ENCODE measurements at places on chromosomes 4 and X.

DNA sequence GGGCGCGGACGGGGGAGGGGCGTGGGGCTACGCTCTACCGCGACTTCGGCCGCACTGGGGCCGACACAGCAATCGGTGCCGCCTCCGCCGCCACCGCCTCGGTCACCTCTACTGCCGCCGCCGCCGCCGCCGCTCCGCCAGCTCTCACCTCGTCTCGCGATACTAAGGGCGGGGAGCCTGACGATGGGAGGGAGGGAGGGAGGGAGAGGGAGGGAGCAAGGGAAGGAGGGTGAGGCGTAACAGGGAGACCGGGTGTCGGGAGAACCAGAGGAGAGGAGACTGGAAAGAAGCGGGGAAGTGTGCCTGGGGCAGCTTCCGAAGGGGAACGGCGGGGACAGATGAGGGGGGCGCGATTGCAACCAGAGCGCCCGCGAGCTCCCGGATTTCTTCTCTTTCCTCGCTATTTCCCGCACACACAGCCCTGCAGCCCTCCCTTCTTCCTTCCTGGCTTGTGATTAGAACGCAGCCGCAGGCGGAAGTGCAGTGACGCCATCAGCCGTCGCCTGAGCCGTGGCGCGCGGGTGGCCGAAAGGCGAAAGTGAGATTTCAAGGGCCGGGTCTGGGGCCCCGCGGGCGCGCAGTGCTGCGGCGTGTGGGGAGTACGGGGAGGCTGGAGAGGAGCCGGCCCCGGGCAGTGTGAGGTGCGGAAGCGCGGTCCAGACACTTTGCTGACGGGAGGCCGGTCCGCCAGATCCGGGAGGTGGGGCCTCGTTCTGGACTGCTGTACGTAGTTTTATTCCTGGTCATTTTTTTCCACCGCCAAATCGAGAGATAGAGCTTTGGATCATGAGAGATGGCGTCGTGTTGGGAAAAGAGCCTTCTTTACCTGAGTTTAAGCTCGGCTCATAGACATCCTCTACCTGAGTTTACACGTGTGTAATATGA, at the start of gene ANKRD17:
TSS of gene ANKRD17 (minus strand) at position 113 of the 885 bp plus-strand sequence. CDS start 130 bp downstream, outside the sequence.
- peak within 1 kb of the TSS; percentile 99 for H3K4me3 ChIP-seq
- peaks cover 27% of the 10 kb centered on the region for H3K36me3 ChIP-seq
- peak; percentile 79 for DNase-seq
- peaks cover 58% of the 10 kb centered on the region for H3K4me1 ChIP-seq

DNA sequence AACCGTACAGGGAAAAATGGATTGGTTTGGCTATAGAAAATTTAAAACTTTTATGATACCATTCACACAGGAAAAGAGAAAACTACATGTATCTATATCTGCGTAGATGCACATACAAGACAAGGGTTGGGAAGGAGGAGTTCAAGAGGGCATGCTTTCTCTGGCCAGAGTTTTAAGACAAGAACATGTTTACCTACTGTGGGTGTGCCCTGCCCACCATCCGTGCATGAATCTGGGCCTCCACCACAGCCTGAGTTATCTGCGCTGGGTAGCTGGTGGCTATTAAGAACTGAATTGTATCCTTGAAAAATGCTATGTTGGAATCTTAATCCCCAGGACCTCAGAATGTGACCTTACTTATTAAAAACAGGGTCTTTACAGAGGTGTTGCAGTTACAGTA, 151.6 kb downstream of the AASDH start:
- no peak overlapping the region for H3K27ac ChIP-seq
- no peak for DNase-seq
- no peak overlapping the region for H3K4me3 ChIP-seq
- H3K27me3 ChIP-seq = peaks cover 31% of the 10 kb centered on the region
- H3K36me3 ChIP-seq = no peaks in the 10 kb centered on the region
- H3K4me1 ChIP-seq = no peaks in the 10 kb centered on the region

GRCh38 chr4:5168891-5169290, 117.6 kb downstream of the STK32B start:
- H3K4me1 ChIP-seq = no peaks in the 10 kb centered on the region
- H3K27me3 ChIP-seq = peaks cover 23% of the 10 kb centered on the region
- no peak overlapping the region for H3K4me3 ChIP-seq
- H3K27ac ChIP-seq = no peak overlapping the region

GRCh38 chr4:48667148-48667547, 112.9 kb downstream of the FRYL start:
- H3K27ac ChIP-seq = no peak overlapping the region
- peaks cover 6% of the 10 kb centered on the region for H3K36me3 ChIP-seq
- no peak for DNase-seq
- no peaks in the 10 kb centered on the region for H3K27me3 ChIP-seq

- no peak overlapping the region for H3K4me3 ChIP-seq
- H3K27me3 ChIP-seq = no peaks in the 10 kb centered on the region
- H3K27ac ChIP-seq = no peak overlapping the region
- H3K4me1 ChIP-seq = no peaks in the 10 kb centered on the region
Observed at GRCh38 chr4:92235731-92236130, 68.0 kb upstream of the GRID2 start.

DNA sequence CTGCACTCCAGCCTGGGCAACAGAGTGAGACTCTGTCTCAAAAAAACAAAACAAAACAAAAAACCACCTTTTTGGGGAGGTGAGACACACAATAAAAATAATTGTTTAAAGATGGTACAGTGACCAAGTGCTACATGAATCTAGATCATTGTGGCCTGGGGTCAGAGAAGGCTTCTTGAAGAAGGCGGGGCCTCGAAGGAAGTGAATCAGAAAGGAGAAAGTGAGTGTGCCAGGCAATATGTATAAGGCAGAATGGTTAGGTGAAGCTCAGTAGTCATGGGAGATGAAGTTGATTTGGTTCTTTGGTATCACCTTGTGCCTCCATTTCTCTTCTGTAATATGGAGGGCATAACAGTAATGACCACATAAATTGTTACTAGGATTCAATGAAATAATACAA, 58.9 kb downstream of the DOCK11 start:
- no peaks in the 10 kb centered on the region for H3K27me3 ChIP-seq
- H3K36me3 ChIP-seq = peaks cover 30% of the 10 kb centered on the region
- H3K27ac ChIP-seq = peak overlapping the region; percentile 59

DNA sequence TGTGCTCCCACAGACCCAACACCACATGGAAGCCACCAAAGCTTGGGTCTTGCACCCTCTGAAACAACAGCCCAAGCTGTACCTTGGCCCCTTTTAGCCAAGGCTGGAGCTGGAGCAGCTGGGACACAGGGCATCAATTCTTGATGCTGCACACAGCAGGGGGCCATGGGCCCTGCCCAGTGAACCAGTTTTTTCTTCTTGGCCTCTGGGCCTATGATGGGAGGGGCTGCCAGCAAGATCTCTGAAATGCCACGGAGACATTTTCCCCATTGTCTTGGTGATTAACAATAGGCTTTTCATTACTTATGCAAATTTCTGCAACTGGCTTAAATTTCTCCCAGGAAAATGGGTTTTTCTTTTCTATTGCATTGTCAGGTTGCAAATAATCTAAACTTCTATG, 49.0 kb downstream of the SPANXA2 start:
- no peak overlapping the region for H3K4me3 ChIP-seq
- H3K27ac ChIP-seq = no peak overlapping the region
- no peaks in the 10 kb centered on the region for H3K36me3 ChIP-seq

DNA sequence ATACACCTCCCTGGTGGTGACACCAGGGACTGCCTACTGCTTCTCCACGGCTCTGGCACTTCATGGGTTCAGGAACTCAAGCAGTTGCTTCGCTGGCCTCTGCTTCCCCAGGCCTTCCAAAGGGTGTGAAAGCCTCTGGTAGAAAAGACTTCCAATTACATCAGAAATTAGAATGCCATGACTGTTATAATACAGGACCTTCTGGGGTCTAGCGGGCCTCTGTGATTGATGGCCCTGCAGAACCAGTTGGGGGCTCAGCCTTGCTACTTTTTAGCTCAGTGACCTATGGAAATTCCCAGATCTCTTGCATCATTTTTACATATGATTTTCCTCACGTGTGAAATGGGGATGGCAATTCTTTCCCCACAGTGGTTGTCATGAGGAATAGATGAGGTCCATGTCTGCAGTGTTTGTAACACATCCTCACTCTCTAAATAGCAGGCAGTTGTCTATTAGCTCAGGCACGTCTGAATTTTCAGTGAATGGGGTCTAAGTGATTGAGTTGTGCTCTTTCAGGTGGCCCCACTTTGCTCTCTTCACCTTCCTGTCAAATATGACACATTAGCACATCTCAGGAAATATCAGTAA, 198.3 kb downstream of the STIM2 start:
- no peak overlapping the region for H3K27ac ChIP-seq
- no peaks in the 10 kb centered on the region for H3K4me1 ChIP-seq
- H3K36me3 ChIP-seq = peaks cover 2% of the 10 kb centered on the region
- DNase-seq = no peak
- H3K27me3 ChIP-seq = peaks cover 52% of the 10 kb centered on the region
- H3K4me3 ChIP-seq = no peak overlapping the region

DNA sequence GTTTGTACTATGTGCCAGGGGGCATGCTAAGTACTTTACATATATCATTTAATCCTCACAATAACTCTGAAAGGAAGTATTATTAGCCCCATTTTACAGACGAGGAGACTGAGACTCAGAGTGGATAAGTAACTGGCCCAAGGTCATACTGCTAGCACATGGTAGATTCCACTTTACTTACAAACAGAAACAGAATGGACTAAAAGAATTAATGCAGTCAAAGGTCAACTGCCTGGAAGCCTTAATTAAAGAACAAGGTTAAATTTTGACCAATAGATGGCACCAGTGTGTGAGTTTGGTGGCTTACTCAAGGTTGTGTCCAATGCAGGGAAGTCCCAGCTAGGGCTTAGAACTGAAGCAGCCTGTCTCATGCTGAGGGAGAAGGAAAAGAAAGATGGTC, 4.7 kb downstream of the RIPPLY1 start:
- H3K36me3 ChIP-seq = no peaks in the 10 kb centered on the region
- H3K4me1 ChIP-seq = no peaks in the 10 kb centered on the region

DNA sequence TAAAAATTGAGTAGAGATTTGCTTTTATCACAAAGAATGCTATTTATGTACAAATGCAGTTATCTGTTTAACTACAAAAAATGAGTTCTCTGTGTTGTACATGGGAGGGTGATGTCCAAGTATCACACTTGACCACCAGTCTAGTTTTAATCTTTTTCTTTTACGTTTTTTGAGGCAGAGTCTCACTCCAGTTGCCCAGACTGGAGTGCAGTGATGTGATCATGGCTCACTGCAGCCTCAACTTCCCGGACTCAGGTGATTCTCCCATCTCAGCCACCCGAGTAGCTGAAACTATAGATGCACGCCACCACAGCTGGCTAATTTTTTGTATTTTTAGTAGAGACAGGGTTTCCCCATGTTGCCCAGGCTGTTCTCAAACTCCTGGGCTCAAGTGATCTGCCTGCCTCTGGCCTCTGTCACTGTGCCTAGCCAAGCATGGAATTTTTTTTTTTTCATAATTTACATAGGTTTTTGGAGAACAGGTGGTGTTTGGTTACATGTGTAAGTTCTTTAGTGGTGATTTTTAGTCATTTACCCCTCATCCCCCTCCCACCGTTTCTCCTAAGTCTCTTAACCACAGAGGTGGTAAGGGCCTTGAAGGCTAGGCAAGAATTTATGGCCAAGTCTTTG, 47.9 kb upstream of the RPA4 start:
- H3K27ac ChIP-seq = no peak overlapping the region
- peaks cover 5% of the 10 kb centered on the region for H3K4me1 ChIP-seq
- H3K4me3 ChIP-seq = no peak overlapping the region
- DNase-seq = no peak

- no peak for DNase-seq
- no peaks in the 10 kb centered on the region for H3K4me1 ChIP-seq
- H3K27me3 ChIP-seq = no peaks in the 10 kb centered on the region
- peaks cover 3% of the 10 kb centered on the region for H3K36me3 ChIP-seq
Observed at GRCh38 chr4:63085091-63085490, 1324.2 kb downstream of the TECRL start.

- H3K4me1 ChIP-seq = peaks cover 59% of the 10 kb centered on the region
- no peak for DNase-seq
- no peaks in the 10 kb centered on the region for H3K27me3 ChIP-seq
- peak overlapping the region; percentile 91 for H3K27ac ChIP-seq
Observed at GRCh38 chrX:19673375-19674040, 158.2 kb upstream of the MAP3K15 start.

- no peak for DNase-seq
- no peaks in the 10 kb centered on the region for H3K36me3 ChIP-seq
- no peak overlapping the region for H3K4me3 ChIP-seq
Observed at GRCh38 chrX:155747520-155747919, 133.6 kb upstream of the VAMP7 start.

DNA sequence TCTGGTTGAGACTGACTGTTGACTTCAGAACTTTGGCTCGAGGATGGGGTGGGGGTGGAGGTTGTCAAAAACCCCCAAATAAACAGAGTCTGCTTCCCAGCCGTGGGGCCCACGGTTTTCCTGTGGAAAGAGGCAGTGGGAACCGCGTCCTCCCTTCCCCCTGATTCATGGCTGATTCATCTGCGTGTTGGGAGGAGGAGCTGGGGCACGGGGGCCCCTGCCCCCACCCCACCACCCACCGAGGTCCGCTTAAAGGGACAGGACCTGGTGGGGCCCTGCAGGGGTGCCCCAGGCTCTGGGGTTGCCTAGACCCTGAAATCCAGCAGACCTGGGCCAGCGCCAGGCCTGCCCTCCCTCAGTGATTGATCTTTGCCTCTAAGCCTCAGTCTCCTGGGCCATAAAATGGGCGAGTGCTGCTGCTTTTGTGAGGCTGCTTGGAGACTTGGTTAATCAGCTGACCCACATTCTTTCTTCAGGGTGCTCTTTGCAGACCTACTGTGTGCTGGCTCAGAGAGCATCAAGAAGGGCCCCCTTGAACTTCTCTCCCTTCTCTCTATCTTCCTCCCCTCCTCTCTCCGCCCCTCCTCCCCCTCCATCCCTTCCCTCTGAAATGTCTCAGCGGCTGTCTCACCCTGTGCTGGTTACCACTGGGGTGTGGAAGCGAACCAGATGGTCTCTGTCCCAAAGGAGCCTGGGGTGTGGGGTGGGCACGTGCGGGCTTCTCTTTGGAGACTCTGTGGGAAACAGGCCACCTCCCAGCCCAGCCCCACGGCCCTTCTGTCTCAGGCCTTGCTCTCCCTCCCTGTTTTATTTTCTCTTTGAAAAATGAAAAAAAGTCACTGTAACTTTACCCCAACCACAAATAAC, 9.1 kb downstream of the HTRA3 start:
- no peaks in the 10 kb centered on the region for H3K36me3 ChIP-seq
- H3K4me1 ChIP-seq = no peaks in the 10 kb centered on the region

- H3K36me3 ChIP-seq = no peaks in the 10 kb centered on the region
- DNase-seq = peak; percentile 62
- H3K27me3 ChIP-seq = no peaks in the 10 kb centered on the region
- no peak within 1 kb of the TSS for H3K27ac ChIP-seq
Observed at GRCh38 chrX:154804957-154805695, at the start of gene MPP1. MPP1 (minus strand) TSS chrX:154805485; CDS start chrX:154805373, 112 bp downstream.

DNA sequence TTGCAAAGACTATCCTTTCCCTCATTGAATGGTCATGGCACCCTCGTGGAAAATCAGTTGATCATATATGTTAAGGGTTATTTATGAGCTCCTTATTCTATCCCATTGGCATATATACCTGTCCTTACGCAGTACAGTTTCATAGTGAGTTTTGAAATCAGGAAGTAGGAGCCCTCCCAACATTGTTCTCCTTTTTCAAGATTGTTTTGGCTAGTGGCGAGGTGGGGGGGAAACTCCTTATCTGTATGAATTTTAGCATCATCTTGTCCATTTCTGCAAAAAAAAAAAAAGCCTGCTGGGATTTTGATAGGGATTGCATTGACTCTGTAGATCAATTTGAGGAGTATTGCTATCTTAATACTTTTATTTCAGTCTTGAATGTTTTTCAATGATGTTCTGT, 2.5 kb upstream of the USP9X start:
- no peak for DNase-seq
- no peaks in the 10 kb centered on the region for H3K27me3 ChIP-seq
- H3K36me3 ChIP-seq = peaks cover 26% of the 10 kb centered on the region
- no peak overlapping the region for H3K27ac ChIP-seq
- H3K4me3 ChIP-seq = no peak overlapping the region
